DMS 273 treated with DMSO at 0.1 percent for 48 hours (cell line): ENCODE measurements at places on chromosomes 4 and X.

- DNase-seq = no peak
These were observed 5.2 kb upstream of the PCDH10 start for GRCh38 chr4:133143775-133144430.

DNA sequence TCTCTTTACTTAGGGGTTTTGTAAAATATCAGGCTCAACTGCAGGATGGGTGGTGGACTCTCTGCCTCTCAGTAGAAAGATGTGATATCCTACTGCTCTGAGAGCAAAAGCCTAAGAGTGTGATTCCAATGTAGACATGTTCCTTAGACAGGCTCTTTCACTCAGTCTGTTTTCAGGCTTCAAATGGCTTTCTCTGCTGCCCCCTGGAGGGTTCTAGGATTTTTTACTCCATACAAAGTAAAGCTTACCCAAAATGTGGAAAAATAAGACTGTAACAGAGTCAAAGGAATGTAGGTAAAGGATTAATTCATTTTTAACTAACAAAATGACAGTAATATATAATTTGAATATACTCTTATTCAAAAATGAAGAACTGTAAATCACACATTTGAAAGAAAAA lies 32.1 kb downstream of the ZGRF1 start:
- peak; percentile 10 for DNase-seq

GRCh38 chr4:161167539-161167938 lies 996.3 kb downstream of the FSTL5 start:
- DNase-seq = no peak

DNA sequence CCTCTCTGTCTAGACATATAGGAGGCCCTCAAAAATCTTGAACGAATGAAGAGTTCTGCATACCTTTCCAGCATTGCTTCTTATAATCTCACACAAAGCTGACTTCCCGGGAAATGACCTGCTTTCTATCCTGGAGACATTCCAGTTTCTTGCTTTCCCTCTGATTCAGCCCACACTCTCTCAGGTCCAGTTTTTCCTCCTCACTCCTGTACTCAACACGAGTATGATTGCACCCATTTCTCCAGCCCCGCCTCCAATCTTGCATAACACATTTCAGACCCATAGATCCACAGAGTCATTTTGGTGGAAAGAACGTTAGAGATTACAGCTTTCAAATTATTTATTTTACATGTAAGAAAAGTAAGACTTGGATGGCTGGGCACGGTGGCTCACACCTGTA lies 127.5 kb upstream of the TLR3 start:
- no peak for DNase-seq

GRCh38 chrX:136497556-136498052 lies at the start of gene HTATSF1:
Gene HTATSF1 (plus strand): TSS chrX:136497592. CDS start chrX:136497685, 93 bp downstream.
- DNase-seq = no peak

DNA sequence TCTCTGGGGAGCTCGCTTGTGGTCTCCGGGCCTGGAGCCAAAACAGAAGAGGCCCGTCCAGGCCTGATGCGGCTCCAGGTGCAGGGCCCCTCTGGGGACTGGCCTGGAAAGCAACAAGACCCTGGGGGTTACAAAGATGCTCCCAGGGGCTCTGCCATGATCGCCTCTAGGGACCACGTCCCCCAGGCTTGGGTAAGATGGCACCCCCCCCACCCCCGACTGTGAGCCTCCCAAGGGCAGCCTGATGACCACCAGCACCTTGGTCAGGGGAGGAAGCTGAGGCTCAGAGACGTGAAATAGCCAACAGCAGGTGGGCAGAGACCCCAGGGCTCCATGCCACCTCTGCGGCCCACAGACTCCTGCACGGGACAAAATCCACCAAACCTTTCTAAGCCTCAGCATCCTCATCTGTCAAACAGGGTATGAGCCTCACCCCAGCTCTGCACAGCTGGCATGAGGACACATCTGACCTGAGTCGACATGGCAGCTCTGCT lies 25.4 kb downstream of the C4orf50 start:
- DNase-seq = no peak

DNA sequence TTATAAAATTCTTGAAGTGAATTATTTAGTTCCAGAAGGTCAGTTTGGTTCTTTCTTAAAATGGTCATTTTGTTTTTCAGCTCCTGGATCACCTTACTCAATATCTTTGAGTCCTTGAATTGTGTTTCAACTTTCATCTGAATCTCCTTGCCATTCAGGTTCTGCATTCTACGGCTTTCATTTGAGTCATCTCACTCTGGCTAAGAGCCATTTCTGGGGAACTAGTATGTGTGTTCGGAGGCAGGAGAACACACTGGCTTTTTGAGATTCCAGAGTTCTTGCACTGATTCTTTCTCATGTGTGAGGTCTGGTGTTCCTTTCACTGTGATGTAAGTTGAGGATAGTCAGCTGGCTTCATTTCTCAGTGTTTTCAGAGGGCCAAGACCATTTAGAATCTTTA lies 708.4 kb upstream of the FRG1 start:
- no peak for DNase-seq

DNA sequence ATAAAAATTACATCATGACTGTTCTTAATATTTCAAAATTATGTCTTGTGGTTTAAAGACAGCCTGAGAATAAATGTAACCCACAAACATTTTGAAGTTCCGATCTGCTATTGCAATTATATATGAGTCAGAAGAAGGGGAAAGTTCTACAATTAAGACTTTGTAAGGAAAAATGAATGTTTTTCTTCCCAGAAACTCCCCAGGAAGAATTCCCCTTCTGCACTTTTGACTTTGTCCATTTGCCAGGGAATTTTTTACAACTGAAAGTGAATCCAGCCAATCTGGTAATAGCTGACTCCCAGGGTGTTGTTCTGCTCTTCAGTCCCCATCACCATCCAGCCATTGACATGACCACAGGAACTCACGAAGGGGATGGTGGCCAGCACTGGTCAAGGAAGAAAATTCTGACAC lies 61.6 kb upstream of the NOCT start:
- no peak for DNase-seq

DNA sequence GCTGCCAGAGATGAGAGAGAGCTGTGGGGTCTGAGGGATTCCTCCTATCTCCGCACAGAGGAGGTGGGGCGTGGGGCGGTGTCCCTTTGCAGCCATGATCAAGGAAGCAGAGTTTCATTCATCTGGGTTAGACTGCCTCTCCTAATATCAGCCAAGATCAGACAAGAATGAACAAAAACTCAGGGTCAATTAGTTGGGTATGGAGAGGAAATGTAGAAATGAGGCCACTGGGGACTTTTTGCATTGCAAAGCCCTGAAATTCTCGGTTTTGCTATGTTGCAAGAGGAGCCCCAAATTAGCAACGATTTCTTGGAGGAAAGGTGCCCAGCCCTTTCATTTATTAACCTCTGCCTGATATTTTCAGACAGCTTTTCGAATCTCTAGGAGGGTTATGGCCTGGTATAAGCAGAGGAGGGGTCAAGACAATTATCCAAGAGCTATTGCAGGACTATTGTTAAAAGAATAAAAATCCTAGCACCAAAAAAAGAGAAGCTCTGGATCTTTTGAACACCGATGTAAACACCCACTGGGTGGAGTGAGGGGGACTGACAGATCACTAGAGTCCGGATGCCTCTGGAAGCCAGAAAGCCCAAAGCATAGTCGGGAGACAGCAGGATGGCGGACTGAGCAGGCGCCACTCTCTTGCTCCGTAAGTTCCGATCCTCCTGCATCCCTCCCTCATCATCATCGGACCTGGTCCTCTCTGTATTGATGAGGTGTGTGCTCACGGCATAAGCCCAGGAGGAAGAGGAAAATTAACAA lies 34.4 kb upstream of the ACSL1 start:
- no peak for DNase-seq

DNA sequence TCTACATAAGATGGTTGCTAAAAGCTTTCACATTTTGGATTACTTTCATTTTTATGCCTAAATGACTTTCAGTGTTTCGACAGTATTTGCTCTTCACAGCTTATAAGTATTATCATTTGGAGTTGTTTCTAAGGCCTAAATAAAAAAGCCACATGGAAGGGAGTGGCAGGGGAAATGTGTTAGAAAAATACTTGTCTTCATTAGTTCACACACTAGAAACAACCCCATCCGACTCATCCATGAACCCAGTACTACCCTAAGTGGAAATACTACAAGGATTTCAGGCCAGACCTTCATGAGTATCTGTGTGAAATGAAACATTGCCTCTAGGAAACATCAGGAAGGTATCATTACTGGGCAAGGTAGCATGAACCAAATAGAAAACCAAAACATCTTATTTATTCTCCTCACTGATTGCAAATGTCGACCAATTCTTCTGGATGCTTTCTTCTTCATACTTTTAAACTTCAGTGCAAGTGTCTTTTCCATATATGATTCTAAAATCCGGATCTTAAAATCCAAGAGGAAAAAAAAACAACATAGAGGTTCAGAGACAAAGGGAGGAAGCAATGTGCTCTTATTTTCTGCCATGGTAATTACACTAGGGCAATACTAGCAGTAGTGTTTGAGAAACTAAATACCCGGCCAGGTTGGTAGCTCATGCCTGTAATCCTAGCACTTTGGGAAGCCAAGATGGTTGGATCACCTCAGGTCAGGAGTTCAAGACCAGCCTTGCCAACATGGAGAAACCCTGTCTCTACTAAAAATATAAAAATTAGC lies 349.4 kb downstream of the ARHGAP24 start:
- DNase-seq = no peak

- no peak for DNase-seq
These were observed 465.1 kb downstream of the PDHA2 start for GRCh38 chr4:96305030-96305429.

DNA sequence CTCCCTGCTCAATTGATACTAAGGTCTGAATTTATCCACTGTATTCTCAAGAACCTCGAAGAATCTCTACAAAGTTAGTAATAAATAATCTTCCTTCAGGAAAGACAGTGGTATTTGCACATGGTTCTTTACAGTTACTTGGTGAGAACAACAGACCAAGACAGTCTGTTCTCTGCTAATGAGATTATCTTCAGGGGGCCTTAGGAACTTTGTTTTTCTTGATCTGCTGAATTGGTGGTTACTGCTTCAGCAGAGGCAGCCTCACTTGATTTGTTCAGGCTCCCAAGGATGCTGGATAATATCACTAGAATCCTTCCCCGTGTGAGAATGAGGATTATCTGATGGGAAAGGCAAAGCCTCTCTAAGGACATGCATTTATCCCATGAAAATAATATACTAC lies 64.8 kb downstream of the CBR4 start:
- DNase-seq = no peak
